ENCODE measurements at places on chromosomes 11 and 22.

- no peak for DNase-seq
These were observed 113.9 kb upstream of the ANO1 start for GRCh38 chr11:69964247-69964643.

GRCh38 chr11:70061734-70062133 lies 16.4 kb upstream of the ANO1 start:
- no peak for DNase-seq

DNA sequence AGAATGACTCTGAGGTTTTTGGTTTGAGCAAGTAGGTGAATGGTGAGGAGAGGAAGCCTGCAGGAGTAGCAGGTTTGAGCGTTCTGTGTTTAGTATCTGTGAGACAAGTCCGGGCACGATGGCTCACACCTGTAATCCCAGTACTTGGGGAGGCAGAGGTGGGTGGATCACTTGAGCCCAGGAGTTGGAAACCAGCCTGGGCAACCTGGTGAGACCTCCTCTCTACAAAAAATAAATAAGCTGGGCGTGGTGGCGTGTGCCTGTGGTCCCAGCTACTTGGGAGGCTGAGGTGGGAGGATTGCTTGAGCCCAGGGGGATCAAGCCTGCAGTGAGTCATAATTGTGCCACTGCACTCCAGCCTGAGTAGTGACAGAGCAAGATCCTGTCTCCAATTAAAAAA lies 9.7 kb upstream of the CENATAC start:
- DNase-seq: no peak

DNA sequence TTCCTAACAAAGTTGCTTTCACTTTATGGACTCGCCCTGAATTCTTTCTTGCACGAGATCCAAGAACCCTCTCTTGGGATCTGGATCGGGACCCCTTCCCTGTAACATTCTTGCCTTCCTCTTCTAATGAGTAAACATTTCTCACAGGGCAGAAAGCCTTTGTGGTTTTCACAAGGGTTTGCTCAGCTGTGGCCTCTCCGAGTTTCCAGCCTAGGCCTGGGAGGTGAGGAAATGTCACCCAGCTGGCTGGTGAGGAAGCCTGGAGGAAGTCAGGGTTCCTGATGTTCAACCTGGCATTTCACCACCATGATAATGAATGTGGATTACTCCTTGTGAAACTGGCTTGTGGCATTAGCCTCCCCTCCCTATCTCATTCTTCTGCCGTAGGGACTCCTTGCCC lies 224.9 kb downstream of the DSCAML1 start:
- no peak for DNase-seq

GRCh38 chr11:105181100-105181499 lies 41.5 kb upstream of the CARD18 start:
- DNase-seq: no peak

DNA sequence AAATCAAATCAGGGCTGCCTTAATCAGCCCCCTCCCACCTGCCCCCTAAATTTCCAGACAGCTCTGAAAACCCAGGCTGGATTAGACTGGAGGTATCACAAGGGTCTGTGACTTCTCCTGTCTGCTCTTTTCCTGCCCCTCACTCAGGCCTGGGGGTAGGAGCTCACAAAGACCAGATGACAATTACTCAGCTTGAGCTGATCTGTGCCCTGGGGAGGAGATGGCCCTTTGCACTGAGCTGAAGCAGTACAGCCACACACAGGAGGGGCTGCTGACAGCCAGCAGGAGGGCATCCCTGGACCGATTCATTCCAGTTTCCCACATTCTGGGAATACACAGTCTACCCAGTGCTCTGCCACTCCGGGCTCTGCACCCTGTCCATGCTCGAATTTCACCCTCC lies 4.2 kb downstream of the ABCC8 start:
- no peak for DNase-seq

- no peak for DNase-seq
These were observed 6.5 kb upstream of the MFNG start for GRCh38 chr22:37492428-37493344.

GRCh38 chr11:130545449-130546072 lies 97.1 kb downstream of the ADAMTS15 start:
- DNase-seq: no peak

GRCh38 chr22:33710326-33710725 lies 209.9 kb downstream of the LARGE1 start:
- DNase-seq: no peak

- DNase-seq: no peak
These were observed 86.7 kb downstream of the C11orf58 start for GRCh38 chr11:16825101-16825500.

Measured in hypothalamus (tissue), 51 donors.